Cerebellum (tissue), 4 donors: ENCODE measurements at places on chromosomes 4 and X.

GRCh38 chr4:61332693-61333092, 132.6 kb downstream of the ADGRL3 start:
- DNase-seq, result no peak

GRCh38 chr4:81919223-81919622, 447.5 kb upstream of the RASGEF1B start:
- DNase-seq, result no peak

DNA sequence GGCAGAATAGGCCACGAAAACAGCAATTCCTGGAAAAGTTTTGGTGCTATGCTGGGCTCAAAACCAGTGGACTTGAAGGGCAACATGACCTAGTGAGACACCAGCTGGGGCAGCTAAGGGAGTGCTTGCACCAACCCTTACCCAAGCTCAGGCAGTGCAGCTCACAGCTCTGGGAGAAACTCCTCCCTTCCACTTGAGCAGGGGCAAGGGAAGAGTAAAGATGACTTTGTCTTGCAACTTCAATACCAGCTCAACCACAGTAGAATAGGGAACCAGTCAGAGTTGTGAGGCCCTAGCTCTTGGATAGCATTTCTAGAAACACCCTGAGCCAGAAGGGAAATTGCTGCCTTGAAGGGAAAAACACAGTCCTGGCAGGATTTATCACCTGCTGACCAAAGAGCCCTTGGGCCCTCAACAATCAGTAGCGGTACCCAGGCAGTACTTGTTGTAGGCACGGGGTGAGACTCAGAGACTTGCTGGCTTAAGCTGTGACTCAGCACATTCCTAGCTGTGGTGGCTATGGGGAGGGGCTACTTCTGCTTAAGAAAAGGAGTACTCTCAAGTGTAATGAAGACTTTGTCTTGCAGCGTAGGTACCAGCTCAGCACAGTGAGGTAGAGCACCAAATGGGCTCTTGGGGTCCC, 19.7 kb upstream of the ABCG2 start:
- no peak for DNase-seq

- DNase-seq, result no peak
These were observed 64.2 kb downstream of the MAGEA10 start for GRCh38 chrX:152074163-152074562.

DNA sequence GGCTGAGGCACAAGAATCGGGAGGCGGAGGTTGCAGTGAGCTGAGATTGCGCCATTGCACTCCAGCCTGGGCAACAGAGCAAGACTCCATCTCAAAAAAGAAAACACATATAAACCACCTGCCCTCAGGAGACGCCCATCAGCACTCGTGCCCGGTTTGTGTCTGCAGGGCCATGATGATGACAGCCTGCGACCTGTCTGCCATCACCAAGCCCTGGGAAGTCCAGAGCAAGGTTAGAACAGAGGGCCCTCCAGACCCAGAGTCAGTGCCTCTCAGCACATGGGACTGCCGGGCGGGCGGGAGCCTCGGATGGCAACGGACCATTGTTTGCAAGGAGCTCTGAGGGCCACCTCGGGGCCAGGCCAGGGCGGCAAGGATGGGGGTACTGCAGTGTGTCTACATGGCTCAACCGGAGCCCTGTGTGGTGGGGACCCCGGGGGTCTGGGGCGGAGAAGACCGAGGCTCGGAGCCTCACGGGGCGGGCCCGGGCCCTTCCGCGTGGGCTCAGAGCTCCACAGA, 9.3 kb downstream of the ATP5ME start:
- no peak for DNase-seq

- no peak for DNase-seq
These were observed 4.9 kb downstream of the CDKN2AIP start for GRCh38 chr4:183449193-183449882.

DNA sequence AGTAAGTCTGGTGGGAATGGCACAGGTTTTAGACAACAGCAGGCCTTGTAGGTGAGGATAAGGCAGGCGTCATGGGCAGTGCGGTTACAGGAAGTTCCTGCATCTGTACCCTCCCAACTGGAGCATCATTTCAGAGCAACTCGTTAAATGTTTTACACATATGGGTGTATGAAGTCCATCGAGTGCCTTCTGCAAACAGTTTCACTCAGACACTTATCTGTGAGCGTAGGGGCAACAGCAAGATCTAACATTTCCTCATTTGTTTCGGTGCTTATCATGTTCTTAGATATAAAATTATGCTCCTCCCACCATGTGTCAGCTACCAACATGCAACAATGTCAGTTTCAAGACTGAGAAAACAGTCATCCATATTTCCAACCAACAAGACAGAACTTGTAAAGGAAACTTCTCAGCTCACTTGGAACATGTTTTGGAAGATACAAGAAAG, 69.9 kb downstream of the ELOVL6 start:
- DNase-seq, result no peak

DNA sequence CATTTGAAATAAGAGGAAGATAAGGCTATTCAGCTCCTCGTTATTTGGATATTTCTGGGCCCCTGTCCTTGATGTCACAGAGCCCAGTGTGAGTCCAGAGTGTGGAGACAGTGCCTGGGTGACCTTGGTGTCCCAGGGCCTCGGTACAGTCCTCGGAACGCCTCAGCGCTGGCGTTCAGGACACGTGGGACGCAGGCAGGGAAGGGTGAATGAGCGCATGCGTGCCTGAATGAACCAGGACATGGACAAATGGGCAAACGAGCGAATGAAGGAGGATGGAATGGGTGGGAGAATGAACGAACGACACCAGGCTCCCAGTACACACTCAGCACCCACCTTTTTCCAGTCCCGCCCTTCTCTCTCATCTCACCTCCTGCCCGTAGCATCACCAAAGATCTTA, 44.2 kb downstream of the EVC start:
- no peak for DNase-seq

DNA sequence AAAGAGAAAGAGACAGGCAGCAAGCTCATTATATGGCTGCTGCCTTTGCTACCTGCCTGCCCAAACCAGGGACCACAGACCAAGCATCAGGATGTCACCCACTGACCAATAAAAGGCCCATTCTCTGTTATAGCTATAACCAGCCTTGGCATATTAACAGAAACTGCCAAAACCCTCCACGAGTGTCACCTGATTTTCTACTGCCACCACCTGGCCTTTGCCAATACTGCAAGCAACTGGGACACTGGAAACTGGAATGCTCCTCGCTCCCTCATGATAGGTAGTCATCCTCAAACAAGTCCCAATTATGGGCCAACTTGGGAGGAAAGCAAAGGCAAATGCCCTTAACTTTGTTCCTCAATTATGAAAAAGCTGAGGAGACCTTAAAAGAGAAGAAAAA, 76.0 kb downstream of the SPIN4 start:
- DNase-seq, result no peak

GRCh38 chr4:159103384-159103990, 608 bp downstream of the RAPGEF2 start:
- peak; percentile 37 for DNase-seq

GRCh38 chrX:26649534-26649933, 433.6 kb downstream of the MAGEB5 start:
- no peak for DNase-seq

DNA sequence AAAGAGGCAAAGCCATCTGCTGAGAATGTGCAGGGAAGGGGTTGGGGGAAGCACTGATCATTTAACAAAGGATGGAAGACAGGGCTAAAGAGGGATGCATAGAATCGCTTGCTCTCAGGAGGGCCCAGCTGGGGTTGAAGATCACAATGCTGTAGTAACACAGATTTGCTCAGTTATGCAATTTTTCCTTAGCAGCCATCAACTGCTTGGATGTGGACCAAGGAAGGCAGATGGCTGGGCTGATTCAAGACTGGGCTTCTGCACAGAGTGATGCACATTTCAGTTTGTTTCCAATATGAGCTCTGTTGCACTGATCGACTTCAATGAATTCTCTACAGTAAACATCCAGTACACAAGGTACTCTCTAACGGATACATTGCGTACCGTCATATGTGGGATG, 127.8 kb upstream of the TBL1X start:
- DNase-seq, result peak; percentile 74

GRCh38 chr4:173318648-173319211, 15.4 kb downstream of the HMGB2 start:
- peak; percentile 40 for DNase-seq

GRCh38 chr4:187157380-187157958, 433.8 kb upstream of the FAT1 start:
- no peak for DNase-seq

DNA sequence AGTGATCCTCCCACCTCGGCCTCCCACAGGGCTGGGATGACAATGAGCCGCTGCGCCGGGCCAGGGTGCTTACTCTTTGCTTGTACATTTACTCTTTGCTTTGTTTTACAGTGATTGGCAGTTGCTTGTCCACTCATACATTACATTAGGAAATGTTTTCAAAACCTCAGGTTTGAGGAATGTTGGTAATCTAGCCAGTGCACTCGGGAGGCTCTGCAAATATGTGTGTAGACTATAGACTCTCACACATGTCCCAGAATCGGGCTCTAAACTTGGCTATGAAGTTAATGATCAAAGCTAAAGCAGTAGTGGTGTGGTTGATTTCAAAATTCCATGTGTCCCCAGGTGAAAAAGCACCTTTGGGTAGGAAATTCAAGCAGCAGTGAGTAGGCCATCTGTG, 20.5 kb downstream of the TRMT44 start:
- no peak for DNase-seq

DNA sequence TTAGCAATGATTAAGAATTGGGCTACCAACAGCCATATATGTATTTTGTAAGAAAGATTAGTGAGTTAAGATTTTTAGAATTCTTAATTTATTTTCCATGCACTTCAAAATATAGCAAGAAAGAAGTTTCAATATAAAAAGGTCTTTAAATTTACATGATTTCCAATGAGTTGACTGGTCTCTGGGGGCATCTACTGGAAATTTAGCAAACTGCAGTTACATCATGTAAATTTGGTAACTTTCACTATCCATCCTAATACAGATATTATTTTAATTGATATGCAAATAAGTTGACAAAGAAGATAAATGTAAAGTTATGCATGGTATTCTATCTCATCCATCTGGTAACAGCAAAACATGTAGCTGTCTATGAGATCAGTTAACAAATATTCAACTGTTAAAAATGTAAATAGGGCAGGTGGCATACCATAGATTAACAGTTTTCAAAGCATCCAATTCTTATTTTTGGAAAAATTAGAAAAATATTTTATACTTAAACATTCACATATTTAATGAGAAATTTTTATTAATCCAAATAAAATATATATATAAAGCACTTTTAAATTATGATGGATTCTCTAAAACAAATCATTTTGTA, 29.1 kb downstream of the TTC29 start:
- peak; percentile 8 for DNase-seq

GRCh38 chrX:154784149-154784995, 20.9 kb downstream of the MPP1 start:
- no peak for DNase-seq

DNA sequence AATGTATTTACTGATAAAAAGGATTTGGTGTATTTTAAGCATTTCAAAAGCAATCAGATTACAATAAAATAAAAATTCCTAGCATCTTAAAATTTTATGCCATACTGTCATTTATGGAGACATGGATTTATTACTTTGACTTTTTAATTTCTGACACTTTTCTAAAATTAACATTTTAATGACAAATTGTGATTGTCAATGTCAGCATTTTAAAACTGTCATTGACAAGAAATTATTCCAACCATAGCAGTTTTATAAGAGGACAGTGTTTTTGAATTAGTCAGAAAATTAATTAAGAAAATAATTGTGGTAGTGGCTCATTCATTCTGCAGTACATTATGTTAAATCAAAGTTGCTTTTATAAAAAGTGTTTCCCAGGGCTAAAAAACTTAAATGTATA, 1954.4 kb downstream of the ARAP2 start:
- DNase-seq, result no peak

DNA sequence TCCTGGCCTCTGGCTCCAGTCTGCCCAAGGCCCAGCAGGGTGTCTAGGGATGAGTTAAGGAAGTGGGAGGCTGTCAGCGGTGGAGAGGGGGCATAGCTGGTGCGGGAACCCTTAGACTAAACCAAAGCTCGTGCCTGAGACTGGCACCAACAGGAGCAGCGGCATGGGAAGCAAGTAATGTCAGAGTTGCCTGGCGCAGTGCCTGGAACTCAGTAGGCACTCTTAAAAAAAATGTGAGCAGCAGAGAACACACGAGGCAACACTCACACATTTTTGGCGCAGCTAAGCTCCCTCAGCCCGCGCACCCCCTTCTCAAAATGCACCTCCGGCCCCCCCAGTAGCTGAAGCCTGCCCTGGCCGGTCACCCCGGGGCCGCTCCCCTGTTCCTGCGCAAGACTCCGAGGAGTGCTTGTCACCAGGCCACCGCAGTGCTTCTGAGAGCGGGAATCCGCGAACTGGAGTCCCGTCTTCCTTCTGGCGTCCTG, 583 bp downstream of the GABRE start:
- no peak for DNase-seq
